ENCODE measurements at places on chromosomes 7 and 10.

DNA sequence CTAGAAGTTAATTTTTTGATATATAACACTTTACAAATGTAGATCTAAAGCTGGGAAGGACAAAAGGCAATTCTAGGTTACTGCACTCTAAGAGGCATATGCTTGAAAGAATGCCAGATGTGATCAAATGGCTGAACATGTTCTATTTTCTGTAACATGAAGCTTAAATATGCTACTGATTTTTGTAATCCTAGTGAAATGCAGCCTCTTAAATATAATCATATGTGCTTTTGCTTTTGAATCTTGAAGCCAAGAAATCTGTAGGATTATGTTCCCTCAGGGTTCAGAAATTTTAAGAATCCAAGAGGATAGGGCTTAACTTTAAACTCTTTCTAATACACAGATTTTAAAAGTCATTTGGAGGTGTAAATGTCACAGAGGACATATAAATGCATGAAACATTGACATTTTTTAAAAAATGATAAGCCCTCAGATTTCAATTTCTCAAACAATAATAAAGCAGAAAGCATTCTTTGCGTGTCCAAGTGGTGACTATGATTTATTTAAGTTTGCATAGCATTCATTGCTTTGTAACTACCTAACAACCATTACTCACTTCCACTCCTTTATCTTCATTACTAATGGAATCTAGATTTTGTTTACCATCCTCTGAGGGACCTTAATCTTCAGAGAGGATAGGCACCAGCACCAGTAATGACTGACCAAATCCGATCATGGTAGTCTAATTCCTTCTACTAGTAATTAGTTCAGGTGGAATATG is 170.4 kb downstream of the MAGI2 start:
- no peak for DNase-seq

DNA sequence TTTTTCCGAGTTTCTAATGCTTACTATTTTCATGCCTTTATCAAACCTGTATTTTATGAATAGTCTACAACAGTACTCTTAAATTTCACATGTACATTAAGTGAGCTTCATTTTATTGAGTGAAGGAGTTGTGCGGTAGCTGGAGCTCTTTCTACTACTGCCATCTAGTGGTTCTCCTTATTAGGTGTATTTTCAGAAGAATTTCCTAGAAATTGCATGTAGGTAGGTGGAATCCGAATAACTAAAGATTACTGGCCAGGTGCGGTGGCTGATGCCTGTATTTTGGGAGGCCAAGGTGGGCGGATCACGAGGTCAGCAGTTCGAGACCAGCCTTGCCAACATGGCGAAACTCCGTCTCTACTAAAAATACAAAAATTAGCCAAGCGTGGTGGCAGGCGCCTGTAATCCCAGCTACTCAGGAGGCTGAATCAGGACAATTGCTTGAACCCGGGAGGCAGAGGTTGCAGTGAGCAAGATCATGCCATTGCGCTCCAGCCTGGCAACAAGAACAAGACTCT is 38.3 kb downstream of the LRRC72 start:
- peak; percentile 77 for DNase-seq

- no peak for DNase-seq
Observed at GRCh38 chr7:43201912-43202311, 89.5 kb downstream of the HECW1 start.

DNA sequence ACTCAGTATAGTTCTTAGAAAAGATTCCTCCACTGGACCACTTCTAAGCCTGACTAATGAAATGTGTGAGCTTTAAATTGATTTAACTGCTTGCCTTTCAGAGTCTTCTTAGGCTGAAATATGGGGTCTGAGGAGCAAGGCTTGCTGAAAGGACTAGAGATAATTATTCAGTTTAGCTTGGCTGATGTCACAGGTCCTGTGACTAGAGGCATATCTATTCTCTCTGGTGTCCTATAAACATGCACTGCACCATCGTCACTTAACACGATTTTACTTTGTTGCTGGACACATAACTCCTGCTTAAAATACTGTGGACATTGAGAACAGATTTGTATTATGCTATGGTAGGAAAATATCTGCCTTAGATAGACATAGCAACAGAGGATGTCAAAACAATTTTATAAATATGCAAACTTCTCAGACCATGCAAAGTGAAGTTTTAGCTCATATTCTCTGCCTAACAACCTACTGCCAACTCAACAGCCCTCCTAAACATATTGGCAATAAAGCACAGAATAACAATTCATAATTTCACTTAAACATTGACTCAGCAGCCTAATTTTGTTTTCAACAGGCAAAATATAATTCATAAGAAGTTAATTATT is 80.2 kb downstream of the RNF133 start:
- no peak for DNase-seq

- no peak for DNase-seq
Observed at GRCh38 chr10:75487087-75487754, 55.8 kb downstream of the LRMDA start.

DNA sequence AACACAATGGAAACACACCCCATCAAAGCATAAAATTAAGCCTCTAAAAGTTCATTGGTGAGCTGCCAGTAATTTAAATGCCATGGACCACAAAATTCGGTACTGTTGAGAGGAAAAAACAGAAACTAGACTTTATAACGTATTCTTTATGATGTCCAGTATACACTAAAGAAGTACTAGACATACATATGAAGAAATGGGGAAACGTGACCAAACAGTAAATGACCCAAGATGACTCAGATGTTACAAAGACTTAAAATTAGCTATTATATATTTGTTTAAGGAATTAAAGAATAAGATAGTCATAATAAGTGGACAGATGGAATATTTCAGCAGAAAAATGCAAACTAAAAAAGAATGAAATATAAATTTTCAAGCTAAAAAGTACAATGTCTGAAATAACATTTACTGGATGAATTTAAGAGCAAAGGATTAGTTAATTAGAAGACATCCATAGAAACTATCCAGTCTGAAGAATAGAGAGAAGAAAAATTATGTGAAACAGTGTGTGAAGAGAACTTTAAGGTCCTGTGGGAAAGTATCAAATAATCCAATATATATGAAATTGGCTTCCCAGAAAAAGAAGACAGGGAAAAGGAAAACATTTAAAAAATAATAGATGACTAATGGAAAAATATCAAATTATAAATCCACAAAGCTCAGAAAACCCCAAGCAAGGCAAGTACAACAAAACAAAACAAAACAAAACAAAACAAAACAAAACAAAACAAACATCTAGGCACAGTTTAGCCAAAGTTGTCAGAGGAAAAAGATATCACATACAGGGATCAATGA is 69.4 kb downstream of the SAMD9 start:
- no peak for DNase-seq

DNA sequence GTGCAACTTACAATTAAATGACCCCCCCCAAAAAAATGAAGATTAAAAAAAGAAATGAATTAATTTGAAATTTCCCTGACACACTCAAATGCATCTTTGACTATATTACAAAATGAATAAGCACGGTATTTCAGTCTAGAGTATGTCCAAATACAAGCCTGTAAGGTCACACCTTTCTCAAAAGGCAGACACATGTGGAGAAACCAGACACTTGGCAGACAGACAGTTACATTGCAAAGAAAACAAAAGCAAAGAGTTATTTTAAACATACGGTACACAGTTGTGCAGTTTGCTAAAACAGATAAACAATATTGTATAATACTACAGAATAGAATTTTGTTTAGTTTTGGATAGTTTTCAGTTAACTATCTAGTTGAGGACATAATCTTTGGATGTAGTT is 153.0 kb downstream of the ATE1 start:
- DNase-seq: no peak

- no peak for DNase-seq
Observed at GRCh38 chr10:13891128-13892000, 304.6 kb downstream of the PRPF18 start.

GRCh38 chr10:43944381-43945093 is 295.9 kb upstream of the ZNF32 start:
- no peak for DNase-seq

DNA sequence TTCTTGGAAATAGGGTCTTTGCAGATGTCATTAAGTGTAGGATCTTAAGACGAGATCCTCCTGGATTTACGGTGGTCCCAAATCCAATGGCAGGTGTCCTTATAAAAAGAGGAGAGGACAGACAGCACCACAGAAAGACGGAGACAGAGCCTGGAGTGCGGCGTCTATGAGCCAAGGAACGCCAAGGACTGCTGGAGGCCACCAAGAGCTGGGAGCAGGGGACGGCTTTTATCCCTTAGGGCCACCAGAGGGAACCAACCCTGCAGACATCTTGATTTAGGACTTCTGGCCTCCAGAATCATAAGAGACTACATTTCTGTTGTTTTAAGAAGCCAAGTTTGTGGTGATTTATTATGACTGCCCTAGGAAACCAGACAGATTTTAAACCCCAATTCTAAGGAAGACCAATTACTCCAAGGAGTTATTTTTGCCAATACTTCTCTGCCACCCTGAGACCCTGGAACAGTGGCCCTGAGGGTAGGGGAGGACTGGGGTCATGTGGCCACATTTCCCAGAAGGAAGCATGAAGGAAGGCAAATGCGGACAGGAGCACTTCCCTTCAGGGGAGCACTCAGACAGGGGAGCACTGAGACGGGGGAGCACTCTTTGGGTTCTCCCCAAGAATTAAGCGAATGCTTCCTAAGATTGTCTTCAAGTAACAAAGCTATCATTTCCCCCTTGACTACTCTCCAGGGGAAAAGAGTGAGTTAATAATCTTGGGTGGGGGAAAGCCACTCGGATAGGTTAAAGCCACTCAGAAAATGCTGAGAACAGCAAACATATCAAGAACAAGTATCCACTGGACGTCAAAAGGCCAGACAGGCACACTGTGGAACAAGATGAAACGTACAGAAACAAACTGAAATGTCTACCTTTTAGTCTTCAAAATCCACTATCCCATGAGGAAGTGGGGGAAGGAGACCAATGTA is 67.5 kb downstream of the CHST15 start:
- DNase-seq: no peak

- no peak for DNase-seq
Observed at GRCh38 chr10:61669849-61670248, 7.1 kb downstream of the CABCOCO1 start.

DNA sequence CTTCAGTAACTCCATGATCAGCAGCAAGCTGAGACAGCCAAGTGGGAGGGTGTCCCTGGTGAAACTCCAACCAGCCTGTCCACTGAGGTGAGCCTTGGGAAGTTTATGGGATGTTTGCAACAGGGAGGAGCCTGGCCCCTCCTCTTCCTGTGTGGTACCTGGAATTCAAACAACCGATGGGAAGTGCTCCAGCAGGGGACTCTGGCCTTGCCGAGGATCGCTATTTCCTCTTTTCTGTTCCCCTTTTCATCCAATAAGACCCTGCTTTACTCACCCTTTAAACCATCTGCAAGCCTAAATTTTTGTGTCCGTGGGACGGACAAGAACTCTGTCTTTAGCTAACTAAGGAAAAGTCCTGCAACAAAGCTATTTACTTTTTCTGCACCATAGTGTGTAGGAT is 491.1 kb upstream of the ZMIZ1 start:
- DNase-seq: no peak

DNA sequence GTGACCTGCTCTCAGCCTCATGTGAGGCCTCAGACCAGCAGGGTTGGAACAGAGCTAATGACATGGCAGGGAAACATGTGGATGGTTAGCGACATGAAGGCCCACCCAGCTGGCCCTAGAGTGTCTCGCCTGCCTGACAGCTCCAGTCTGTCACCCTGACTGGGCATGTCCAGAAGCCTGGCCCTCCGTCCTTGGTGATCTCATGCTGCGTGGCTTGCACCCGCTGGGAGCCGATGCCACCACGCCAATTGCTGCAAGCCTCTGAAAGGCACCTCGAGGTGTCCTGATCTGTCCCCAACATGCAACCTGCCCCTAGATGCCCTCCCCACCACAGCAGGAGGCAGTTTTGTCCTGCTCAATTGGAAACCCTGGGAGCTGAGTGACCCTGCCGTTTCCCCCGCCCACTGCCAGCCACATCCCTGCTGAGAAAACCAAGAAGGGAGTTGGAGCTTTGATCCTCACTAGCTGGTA is 27.8 kb upstream of the RET start:
- DNase-seq: no peak

DNA sequence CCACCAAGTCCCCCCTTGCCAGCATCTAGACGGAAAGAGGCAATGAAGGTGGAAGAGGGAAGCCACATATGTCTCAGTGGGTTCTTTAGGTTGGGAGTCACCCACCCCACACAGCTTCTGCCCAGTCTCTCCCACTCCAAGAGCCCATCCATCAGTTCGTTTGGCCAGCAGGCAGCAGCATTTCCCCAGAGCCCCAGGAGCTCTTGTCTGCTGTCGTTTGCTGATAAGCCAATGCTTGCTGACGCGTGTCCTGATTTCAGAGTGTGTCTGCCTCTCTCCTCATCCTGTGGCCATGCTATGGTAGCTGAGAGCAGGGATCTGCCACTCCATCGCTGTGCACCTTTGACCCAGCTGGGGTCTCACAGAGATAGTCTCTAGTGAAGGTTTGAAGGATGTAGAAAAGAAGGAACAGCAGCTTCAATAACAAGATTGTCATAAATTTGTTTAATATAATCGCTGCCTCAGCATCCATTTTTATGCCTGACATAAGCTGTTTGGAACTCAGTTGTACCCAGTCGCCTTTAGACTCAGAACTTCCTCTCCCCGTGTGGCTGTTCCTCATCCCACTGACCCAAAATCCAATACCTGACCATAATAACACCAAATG is 39.4 kb upstream of the GDF10 start:
- DNase-seq: no peak

DNA sequence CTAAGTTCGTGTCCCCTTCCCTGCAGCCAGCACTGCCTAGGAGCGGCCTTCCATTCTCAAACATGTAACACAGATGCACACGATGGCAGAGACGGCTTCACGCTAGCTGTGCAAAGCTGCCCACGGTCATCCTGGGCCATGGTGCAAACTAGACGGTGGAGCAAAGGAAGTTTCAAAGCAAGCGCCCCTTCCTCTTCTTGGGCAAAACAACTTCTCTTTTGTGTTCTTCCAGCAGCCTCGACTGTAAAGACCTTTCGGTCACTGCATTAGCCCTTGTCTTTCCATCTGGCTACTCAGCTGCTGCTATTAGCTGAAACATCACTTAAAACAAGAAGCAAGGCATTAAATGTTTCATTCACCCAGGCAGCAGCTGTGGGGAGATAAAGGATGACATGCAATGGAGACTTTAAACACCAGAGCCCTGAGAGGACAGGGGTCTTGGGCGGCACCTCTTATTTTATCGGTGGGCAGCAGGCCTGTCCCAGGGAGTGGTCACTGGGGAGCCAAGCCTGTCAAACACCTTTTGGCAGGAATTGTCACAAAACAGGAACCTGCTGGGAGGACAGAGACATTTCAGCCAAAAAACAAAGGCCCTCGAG is 214.8 kb downstream of the KLF6 start:
- no peak for DNase-seq

- no peak for DNase-seq
Observed at GRCh38 chr7:116135306-116135705, 75.0 kb upstream of the TES start.

DNA sequence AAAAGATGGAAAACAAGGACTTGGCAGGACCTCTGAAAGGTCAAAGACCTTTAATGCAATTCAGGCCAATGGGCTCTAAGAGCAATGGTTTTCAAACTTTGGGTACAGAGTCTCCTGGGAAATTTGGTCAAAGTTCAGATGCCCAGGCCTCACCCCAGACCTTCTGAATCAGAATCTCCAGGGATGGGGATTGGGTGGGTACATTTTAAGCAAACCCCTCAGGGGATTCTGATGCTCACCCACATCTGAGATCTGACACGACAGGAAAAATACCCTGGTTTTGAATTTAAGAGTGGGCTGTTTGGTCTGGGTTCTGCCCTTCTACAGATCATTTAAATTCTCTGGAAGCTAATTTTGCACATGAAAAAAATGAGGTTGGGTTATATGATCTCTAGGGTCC is 214.8 kb upstream of the PLXNA4 start:
- no peak for DNase-seq

GRCh38 chr7:103680161-103681144 is 234.4 kb upstream of the SLC26A5 start:
- no peak for DNase-seq

- DNase-seq: no peak
Observed at GRCh38 chr7:32658034-32658433, 162.7 kb downstream of the AVL9 start.
